ENCODE measurements at places on chromosomes 2 and 18.

DNA sequence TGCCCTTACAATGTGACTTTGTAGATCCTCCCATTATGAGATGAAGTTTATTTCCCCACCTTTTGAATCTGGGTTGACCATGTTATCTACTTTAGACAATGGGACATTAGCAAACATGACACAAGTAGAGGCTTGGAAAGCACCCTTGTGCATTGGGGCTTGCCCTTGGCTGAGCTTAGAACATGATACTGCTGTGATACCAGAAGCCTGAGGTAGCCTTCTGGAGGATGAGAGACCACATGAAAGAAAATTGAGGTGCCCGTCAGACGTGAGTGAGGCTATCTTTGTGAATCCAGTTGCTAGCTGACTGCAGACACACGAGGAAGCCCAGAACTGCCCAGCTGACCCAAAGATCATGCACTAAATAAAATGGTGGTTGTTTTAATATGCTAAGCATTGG is 341.2 kb downstream of the CYP26B1 start:
- no peak for DNase-seq

DNA sequence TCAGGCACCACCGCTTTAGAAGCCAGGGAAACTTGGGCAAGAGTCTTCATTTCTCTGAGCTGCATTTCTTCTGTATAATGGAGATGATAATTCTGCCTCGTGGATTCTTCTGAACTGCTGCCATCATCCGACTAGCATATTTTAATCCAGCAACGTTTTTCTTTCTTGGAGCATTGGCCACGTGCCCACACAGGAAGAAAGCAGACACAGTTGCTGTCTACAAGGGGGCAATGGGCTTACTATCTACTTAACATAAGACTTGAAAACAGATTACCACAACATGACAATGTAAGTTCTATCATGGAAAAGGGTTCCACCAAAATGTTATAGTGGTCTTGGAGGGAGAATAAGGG is 176.5 kb downstream of the FAM210A start:
- no peak for DNase-seq

- DNase-seq, result peak; percentile 51
Observed at GRCh38 chr2:85435981-85436835, 17.7 kb downstream of the SH2D6 start.

DNA sequence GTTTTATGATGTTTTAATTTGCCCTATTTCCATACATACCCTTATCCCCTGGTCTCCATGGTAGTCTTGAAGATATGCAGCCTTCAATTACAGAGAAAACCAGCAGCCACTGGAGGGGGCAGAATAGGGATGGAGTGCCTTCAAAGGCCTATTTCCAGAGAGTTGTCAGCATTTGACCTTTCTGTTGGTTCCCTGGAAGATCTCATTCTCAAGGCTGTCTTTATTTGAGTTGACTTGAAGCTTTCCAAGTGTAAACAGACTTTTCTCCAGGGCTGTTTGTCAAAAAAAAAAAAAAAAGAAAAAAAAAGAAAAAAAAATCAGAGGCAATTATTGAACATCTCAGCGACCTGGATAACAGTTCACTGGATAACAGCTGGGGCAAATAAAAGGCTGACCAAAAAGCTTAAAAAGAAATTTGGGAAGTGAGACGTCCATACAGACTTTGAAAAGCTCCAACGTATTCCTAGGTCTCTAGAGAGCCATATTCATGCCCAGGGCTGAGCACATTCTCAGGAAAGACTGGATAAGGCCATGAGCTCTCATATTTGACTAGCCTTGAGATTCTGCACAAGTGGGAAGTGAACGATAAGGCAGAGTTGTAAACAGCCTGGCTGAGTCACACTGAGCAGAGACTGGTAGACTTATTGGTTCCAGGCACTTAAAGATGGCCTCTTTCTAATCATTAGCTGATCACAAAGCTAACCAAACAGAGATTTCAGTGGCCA is 126.6 kb downstream of the VAPA start:
- DNase-seq, result no peak

Data from hematopoietic multipotent progenitor cell treated with erythropoietin and hydrocortisone succinate and interleukin-3 and kit ligand, for 6 days (in vitro differentiated cells).